ENCODE measurements at places on chromosomes 5 and 9.

DNA sequence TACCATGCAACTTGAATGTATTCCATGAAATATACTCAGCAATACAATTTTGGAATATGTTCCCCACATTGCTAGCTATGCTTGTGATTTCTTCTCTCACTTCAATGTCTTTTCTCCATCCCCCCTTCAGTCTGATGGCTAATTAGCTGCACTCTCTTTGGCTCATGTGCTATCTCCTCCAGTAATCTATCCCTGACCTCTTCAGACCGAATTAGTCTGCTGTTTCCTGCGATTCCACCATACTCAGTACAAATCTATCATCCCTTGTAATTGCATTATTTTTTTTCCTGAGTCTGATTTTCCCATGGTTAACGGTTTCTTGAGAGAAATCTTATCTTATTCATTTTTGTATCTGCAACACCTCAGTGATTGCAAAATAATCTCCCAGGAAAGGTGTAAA lies 360.7 kb upstream of the CDH10 start:
- no peak for DNase-seq

DNA sequence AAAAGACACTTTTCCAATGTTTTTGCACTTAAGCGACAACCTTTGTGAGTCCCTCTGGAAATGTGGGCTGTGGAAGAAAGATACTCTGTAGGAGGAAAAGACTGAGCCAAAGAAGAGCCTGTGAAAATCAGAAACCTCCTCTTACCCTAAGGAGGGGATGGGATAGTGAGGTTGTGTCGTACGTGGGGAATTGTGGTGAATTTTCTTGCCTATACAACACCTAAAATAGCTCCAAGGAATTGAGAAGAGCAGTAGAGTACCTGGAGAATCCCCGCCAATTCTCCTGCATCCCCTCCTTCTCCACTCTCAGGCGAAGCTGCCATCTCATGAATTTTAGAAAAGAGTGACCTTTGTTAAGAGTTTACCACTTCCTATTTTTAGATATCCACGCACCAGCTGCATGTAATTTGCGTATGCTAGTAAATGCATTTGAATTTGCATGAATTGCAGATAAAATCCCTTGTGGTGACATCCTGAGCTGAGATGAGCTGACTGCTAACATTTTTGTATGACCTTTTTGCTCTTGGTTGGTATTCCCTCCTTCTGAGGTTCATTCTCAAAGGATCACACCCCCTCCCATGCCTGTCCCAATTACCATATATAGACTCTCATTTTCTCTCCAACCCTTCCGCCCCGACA lies 147.2 kb downstream of the PCSK5 start:
- no peak for DNase-seq

DNA sequence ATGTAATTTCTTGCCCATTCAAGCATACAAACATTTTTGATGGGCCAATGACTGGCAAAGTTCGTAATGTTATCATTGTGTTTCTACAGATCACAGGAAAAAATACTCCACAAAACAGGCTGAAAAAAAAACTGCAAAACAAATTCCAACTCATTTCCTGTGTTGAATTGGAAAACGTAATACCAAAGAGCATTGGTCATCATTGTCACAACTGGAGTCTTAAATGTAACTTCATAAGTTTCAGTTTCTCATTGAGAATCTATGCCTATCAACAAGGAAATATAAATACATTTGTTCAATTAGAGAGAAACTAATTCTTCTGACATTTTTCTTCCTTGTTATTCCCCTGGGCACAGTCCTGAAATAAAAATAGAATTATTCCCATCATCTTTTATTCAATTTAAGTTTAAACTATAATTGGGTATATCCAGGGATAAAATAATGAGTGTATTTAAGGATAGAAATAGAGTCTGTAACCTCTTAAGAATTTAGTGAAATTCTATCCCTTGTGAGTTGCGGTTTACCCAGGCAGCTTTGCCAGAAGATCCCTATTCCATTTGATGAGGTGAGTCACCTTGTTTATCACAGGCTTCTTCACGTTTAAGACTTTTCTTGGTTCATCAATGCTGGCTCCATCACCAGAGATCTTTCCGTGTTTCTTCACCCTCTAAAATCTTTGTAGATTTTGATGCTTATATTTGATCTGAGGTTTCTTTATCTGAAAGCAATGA lies 112.7 kb upstream of the ITGA1 start:
- no peak for DNase-seq

DNA sequence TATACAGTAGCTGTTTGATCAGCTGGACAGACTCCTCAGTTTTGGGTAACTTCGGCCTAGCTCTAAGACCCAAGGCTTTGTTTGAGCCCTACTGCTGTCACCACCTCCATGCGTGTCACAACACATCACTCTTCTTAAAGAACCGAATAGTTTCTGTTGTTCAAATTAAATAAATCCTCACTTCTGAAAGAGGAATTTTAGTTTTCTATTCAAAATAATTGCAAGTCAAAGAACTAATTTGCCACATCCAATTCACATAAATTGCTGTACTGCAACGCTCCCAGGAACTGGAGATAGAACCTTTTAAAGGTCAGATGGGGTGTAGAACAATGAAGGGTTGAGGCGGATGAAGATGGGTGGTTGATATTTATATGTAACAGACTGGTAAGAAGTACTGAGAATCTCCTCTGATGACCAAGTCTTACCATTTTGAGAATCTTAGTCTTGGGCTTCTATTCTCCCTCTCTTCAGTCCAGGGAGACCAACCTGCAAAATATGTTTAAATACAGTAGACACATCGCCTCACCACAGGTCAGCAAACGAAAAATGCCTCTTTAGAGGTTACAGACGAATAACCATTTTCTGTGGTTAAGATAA lies 1.6 kb downstream of the NREP start:
- no peak for DNase-seq

DNA sequence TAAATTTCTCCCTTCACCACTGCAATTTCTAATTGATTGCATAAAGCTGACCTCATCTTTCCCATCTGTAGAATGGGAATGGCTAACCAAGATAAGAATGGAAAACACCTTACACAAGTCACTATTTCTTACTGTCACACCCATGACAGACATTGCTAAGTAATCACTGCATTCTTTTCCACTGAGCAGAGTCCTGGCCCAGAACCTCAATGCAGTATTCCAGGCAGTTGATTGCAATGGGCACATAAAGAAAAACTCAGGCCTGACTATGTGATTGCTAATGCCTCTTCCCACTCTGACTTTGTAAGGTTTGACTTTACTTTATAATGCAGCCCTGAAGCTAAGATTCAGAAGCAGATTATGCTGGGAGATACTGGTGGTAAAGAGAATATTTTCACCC lies 29.3 kb downstream of the TRIM32 start:
- DNase-seq, result no peak

DNA sequence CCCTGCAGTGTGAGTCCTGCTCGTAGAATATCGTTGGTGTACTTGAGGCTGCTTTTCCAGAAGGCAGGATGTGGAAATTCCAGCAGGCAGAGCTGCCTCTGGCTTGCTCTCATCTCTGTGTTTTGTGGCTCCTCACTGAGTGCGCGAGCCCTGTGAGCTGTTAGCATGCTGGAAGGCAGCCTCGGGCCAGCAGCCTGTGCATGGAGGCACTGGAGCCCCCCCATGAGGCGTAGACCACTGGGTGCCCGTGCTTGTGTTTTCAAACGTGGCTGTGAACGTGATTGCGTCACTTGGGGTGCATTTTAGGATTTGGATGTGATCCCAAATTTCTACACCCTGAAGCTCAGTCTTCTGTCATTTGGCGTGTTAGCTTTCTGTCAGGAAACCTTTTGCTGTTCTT lies 3.2 kb downstream of the WDR5 start:
- no peak for DNase-seq

GRCh38 chr5:151504006-151504405 lies 56.6 kb downstream of the SLC36A1 start:
- no peak for DNase-seq

GRCh38 chr5:136424835-136425584 lies 59.7 kb upstream of the TRPC7 start:
- peak; percentile 78 for DNase-seq

- DNase-seq, result peak; percentile 13
Measured at GRCh38 chr5:317086-317811, 4.3 kb upstream of the AHRR start.

- DNase-seq, result no peak
Measured at GRCh38 chr5:56161439-56161823, 71.7 kb downstream of the ANKRD55 start.

GRCh38 chr9:81850724-81851123 lies 77.5 kb upstream of the SPATA31D4 start:
- DNase-seq, result no peak

DNA sequence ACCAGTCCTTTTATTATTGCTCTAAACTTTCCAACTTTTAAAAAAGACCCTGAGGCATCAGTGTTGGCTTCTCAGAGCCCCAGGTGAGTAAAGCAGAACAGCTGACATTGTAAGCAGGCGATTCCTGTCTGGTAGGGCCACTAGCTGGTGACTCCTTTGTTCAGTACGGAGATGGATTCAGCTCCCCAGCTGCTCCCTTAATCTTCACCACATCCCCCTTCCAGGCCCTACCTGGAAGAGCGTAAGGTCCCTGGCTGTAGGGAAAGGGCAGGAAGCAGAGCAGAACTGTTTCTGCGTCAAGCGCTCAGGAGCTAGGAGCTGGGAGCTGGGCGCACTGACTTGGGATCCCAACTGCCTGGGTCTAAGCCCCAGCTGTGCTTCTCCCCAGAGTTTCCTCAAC lies 203.7 kb upstream of the TAS2R1 start:
- DNase-seq, result no peak

DNA sequence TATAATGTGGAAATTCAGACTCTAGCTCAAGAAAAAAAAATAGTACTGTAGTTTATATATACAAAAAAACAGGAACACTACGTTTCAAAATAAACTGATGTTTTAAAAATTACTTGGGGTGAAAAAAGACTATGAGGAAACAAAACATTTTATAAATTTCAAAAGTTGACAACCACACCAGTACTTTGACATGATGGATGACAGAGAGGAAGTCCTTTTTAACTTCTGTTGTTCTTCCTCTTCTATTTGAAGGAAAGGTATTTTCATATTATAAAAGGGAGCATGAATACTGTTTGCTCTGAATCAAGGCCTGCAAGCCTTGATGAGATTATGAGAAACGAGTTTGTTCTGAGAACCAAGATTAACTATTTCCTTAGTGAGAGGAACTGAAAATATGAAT lies 456.9 kb downstream of the TAF11L14 start:
- DNase-seq, result no peak

DNA sequence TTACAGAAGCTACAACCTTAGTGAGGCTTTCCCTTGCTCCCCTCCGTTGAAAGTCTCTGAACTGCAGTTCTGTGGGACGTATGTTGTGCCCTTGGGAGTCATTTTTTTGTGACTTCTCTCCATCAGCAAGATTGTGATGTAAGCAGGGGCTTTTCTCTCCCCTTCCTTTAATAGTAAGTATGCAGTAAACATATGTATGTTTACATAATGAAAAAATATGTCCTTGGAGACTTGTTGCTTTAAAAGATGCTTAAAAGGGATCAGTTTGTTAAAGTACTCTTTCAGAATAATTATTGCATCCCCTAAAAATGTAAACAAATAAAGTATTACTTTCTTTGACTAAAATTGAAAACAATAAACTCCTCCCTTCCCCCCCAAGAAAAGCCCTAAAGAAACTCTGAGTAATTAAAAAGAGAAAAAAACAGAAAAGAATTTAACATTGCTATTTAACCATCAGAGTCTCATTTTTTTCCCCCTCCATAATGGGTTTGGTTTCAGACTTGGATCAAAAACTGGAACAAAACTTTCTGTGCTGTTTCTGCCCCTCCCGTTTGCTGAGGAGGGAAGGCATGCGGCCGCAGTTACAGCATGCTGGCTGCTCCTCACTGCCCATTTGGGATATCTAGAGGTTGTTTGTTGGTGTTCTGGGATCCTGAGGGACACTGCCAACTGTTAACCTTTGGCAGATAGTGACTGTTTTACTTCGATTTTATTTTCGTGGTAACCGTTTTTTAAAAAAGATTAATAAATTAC lies 40.2 kb downstream of the TRIO start:
- no peak for DNase-seq

Measured in pons (tissue), 1 donor.